ENCODE measurements at places on chromosomes 3 and 15.

DNA sequence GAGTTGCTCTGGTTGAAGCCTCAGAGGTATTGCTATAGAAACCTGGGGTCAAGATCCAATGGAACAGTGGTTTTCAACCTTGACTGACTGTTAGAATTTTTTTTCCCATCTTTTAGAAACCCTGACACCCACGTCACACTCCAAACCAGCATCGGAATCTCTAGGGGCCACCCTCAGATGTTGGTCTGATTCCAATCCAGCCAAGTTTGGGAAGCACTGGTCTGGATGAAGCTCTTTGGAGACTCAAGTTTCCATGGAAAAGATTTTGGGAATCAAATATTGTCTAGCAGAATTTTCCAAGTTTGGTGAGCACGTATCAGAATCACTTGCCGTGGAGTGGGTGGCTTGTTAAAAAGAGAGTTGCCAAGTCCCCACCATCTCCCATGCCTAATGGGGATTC lies 103.8 kb downstream of the THSD4 start:
- H3K27me3 ChIP-seq: no peaks in the 10 kb centered on the region
- no peaks in the 10 kb centered on the region for H3K4me1 ChIP-seq
- H3K27ac ChIP-seq: no peak overlapping the region
- no peak overlapping the region for H3K4me3 ChIP-seq
- no peak for DNase-seq

DNA sequence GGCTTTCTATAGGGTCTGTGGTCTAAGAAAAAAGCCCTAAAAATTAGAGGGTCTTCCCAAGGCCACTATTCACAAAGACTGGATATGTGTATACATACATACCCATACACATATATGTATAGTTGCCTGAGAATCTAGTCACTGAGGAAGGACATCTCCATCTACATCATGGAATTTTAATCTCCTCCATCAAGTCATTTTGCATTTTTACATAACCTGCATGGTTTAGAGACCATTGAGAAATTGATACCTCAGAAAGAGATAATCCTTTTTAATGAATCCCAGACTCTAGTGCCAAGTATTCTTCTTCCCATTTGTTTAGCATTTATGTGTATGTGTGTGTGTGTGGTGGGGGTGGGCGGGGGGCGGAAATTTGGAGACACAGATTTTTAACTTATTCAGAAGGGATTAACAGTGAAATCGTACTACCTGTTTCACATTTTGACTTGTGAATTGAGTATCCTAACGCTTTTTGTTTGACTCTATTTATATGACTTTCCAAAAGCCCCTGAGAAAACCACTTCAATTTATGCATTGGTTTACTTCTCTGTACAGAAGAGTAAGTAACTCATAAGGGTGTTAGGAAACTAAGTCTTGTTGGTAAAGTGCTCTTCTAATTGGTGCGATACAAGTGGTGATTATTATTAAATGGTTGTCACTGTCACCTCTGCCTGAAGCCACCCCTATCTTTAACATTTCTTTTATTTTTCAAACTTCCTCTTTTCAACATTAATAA lies 166.9 kb downstream of the MEIS2 start:
- no peak overlapping the region for H3K27ac ChIP-seq
- no peak for DNase-seq
- no peaks in the 10 kb centered on the region for H3K4me1 ChIP-seq
- H3K27me3 ChIP-seq: no peaks in the 10 kb centered on the region
- no peak overlapping the region for H3K4me3 ChIP-seq

DNA sequence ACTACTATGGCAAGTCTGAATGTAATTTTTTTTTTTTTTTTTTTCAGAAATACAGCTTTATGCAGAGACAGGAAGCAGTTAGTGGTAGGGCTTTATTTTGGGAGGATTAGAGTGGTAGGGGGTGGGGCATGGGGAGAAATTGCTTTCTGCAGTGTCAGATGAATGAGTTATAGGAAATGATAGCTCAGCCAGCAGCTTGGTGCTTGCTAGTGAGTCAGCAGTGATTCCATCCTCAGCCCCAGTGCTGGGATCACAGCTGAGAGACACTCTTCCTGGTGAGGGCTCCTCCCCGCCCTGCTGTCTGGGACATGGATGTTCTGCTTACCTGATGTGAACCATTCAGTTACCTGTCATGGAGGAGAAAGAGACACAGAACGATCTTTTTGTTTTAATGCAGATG lies 39.6 kb downstream of the SEMA6D start:
- no peak overlapping the region for H3K4me3 ChIP-seq
- no peaks in the 10 kb centered on the region for H3K4me1 ChIP-seq
- no peaks in the 10 kb centered on the region for H3K36me3 ChIP-seq
- no peak overlapping the region for H3K27ac ChIP-seq

GRCh38 chr15:78209646-78210348 lies 24.6 kb downstream of the ACSBG1 start:
- H3K27ac ChIP-seq: no peak overlapping the region
- H3K4me3 ChIP-seq: no peak overlapping the region
- H3K27me3 ChIP-seq: no peaks in the 10 kb centered on the region

- H3K4me3 ChIP-seq: no peak overlapping the region
- H3K4me1 ChIP-seq: no peaks in the 10 kb centered on the region
- no peaks in the 10 kb centered on the region for H3K36me3 ChIP-seq
- DNase-seq: no peak
Measured at GRCh38 chr3:61794341-61794740, 233.0 kb downstream of the PTPRG start.

DNA sequence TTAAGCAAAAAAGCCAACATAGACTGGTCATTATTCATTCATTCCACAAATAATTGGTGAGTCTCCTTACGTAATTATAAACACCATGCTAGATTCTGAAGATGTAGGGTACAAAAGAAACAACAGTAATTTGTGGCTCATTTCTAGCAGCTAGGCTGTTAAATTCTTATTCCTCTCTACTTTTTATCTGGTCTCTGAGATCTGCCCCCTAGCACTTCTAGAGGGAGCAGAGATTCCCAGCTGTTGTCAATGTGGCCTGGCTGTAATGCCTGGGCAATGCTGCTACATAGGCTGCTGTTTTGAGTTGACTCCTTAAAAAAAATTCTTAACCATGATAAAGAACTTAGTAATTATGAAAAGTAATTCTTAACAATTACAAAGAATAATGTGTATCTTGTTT lies 434.9 kb upstream of the THRB start:
- no peak for DNase-seq
- no peaks in the 10 kb centered on the region for H3K4me1 ChIP-seq
- H3K36me3 ChIP-seq: no peaks in the 10 kb centered on the region
- no peaks in the 10 kb centered on the region for H3K27me3 ChIP-seq
- no peak overlapping the region for H3K4me3 ChIP-seq
- no peak overlapping the region for H3K27ac ChIP-seq

DNA sequence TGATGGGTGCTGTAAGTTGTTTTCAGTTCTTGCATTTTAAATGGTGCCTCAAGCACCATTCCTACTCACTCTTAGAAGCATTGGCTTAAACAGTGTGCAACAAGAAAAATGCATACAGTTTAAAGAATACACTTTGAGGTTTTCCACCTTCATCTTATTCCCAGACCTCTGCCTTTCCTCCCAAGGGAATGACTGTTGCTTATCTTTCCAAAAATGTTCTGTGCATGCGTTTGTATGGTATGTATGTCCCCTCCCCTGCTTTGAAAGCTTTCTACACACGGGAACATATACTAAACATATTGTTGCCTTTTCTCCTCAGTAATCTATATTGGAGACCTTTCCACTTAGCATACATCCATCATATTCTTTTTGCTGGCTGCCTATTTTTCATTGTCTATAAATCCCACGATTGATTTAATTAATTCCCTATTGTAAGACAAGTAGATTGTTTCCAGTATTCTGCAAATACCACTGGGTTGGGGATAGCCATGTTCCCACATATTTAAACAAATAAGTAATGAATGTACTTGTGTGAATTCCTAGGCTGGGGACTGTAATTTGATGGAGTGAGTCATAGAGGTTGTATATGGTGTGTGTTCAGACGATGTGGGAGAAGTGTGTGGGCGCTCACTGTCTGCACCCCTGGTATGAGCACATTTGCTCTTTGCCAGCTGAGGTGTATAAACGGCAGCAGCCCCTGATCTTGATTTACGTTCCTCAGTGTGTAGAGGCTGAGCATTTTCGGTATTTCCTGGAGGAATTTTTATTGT lies 5.8 kb downstream of the TRAK1 start:
- no peaks in the 10 kb centered on the region for H3K36me3 ChIP-seq
- no peak overlapping the region for H3K27ac ChIP-seq
- H3K4me1 ChIP-seq: peaks cover 3% of the 10 kb centered on the region
- no peaks in the 10 kb centered on the region for H3K27me3 ChIP-seq
- DNase-seq: no peak
- H3K4me3 ChIP-seq: no peak overlapping the region

DNA sequence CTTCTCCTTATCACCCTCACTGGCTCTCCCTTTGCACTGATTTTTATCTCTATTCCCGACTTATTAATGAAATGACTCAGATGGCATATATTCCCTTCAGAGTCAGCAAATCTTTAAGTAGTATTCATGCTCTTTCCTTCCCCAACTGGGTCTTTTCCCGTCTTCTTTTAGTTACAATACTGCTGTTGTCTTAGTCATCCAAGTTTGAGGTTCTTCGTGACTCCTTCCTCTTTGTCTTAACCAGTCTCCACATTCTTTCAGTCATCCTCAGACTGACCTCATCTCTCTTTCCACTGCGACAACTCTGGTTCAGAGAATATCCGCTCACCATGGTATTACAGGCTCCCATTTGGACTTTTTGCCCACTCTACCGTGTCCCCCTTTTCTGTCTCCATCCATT lies 12.4 kb downstream of the WDR5B start:
- H3K4me1 ChIP-seq: no peaks in the 10 kb centered on the region
- H3K36me3 ChIP-seq: peaks cover 53% of the 10 kb centered on the region
- H3K4me3 ChIP-seq: no peak overlapping the region

DNA sequence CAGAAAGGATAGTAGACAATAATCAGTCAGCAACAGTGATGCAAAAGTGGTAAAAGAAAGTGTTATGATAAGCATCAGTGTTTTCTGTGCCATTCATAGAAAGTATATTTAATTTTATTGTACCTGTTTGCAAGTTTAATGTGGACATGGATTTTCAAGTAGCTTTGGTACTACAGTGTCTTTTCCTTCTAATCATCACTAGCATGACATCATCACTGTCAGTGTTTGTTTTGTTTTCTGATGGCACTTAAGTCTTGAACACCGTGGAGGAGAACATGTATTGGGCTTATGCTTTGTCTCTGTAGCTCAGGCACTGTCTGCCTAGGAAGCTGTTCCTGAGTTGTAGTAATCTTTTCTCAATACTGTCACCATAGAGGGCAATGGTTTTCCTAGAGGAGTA lies 41.9 kb downstream of the SETD5 start:
- no peaks in the 10 kb centered on the region for H3K4me1 ChIP-seq
- no peak overlapping the region for H3K27ac ChIP-seq
- H3K36me3 ChIP-seq: peaks cover 98% of the 10 kb centered on the region

DNA sequence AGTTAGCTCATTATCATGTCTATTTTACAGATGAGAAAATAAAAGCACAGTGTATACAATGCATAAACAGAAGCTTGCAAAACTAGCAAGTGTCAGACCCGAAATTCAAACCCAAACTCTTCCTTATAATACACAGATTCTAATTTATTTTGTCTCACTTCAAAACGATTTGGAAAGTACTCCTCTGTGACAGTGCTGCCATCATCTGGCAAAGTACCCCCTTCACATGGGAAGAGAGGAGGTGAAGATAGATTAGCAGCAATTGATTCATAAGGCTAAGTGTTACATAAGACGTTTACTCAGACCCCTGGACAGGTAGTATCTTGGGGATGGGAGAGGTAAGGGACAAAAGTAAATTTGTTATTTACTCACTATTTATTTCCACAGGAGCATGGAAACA lies 744.0 kb upstream of the SGO1 start:
- DNase-seq: no peak
- no peak overlapping the region for H3K4me3 ChIP-seq
- no peak overlapping the region for H3K27ac ChIP-seq
- no peaks in the 10 kb centered on the region for H3K4me1 ChIP-seq
- H3K27me3 ChIP-seq: no peaks in the 10 kb centered on the region
- no peaks in the 10 kb centered on the region for H3K36me3 ChIP-seq

- no peaks in the 10 kb centered on the region for H3K27me3 ChIP-seq
- H3K36me3 ChIP-seq: no peaks in the 10 kb centered on the region
- no peak overlapping the region for H3K27ac ChIP-seq
- no peak for DNase-seq
- H3K4me1 ChIP-seq: no peaks in the 10 kb centered on the region
Measured at GRCh38 chr3:87309601-87310000, 33.2 kb upstream of the POU1F1 start.

DNA sequence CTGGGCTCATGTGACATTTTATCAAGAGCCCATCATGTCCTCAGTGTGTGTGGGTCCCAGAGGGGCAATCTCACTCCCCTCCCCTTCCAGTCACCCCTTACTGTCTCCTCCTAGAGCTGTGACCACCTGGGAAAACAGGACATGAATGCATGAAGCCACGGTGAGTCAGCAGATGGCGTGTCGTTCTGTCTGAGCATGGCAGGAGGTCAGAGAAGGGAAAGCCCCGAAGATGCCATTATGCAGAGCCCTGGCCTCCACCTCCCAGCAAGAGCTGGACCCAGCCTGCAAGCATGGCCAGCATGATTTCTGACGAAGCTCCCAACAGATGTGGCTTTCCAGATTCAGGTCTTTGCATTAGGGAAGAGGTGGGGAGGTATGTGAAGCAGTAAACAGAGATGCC lies 118.5 kb downstream of the TLE3 start:
- H3K27me3 ChIP-seq: peaks cover 18% of the 10 kb centered on the region
- no peaks in the 10 kb centered on the region for H3K4me1 ChIP-seq
- H3K4me3 ChIP-seq: no peak overlapping the region
- DNase-seq: no peak
- no peaks in the 10 kb centered on the region for H3K36me3 ChIP-seq
- H3K27ac ChIP-seq: no peak overlapping the region

- no peak overlapping the region for H3K4me3 ChIP-seq
- no peak overlapping the region for H3K27ac ChIP-seq
- no peak for DNase-seq
- H3K4me1 ChIP-seq: no peaks in the 10 kb centered on the region
- H3K36me3 ChIP-seq: no peaks in the 10 kb centered on the region
- H3K27me3 ChIP-seq: no peaks in the 10 kb centered on the region
Measured at GRCh38 chr3:133869586-133869985, 26.1 kb downstream of the RAB6B start.

- no peak overlapping the region for H3K4me3 ChIP-seq
- H3K27ac ChIP-seq: no peak overlapping the region
- no peak for DNase-seq
- no peaks in the 10 kb centered on the region for H3K4me1 ChIP-seq
- no peaks in the 10 kb centered on the region for H3K27me3 ChIP-seq
Measured at GRCh38 chr3:155658006-155658405, 86.9 kb downstream of the PLCH1 start.

GRCh38 chr3:195012571-195012970 lies 258.4 kb downstream of the XXYLT1 start:
- no peaks in the 10 kb centered on the region for H3K36me3 ChIP-seq
- H3K4me3 ChIP-seq: no peak overlapping the region
- no peaks in the 10 kb centered on the region for H3K27me3 ChIP-seq
- no peak for DNase-seq
- H3K4me1 ChIP-seq: peaks cover 4% of the 10 kb centered on the region

GRCh38 chr3:1195947-1196346 lies 103.1 kb downstream of the CNTN6 start:
- H3K27me3 ChIP-seq: no peaks in the 10 kb centered on the region
- no peak overlapping the region for H3K4me3 ChIP-seq
- H3K4me1 ChIP-seq: no peaks in the 10 kb centered on the region
- no peaks in the 10 kb centered on the region for H3K36me3 ChIP-seq

- H3K36me3 ChIP-seq: no peaks in the 10 kb centered on the region
- DNase-seq: no peak
- H3K27me3 ChIP-seq: no peaks in the 10 kb centered on the region
- no peak overlapping the region for H3K27ac ChIP-seq
- H3K4me3 ChIP-seq: no peak overlapping the region
Measured at GRCh38 chr3:48030188-48030587, 14.0 kb upstream of the MAP4 start.

- H3K27me3 ChIP-seq: no peaks in the 10 kb centered on the region
- H3K27ac ChIP-seq: no peak overlapping the region
- no peaks in the 10 kb centered on the region for H3K36me3 ChIP-seq
Measured at GRCh38 chr3:100029689-100030088, 84.6 kb downstream of the FILIP1L start.

Measured in CD4-positive, alpha-beta T cell (primary cell).